ENCODE measurements at places on chromosomes 6 and 20. TPM values are rescaled to one million over a fixed set of nuclear protein-coding genes. Genes with fewer than 3 reads are reported as not detected.

GRCh38 chr20:38680500-38681306, 43.6 kb upstream of the SLC32A1 start:
- no peak for DNase-seq

GRCh38 chr6:13292774-13293173, 35.6 kb downstream of the TBC1D7 start:
- no peak for DNase-seq

DNA sequence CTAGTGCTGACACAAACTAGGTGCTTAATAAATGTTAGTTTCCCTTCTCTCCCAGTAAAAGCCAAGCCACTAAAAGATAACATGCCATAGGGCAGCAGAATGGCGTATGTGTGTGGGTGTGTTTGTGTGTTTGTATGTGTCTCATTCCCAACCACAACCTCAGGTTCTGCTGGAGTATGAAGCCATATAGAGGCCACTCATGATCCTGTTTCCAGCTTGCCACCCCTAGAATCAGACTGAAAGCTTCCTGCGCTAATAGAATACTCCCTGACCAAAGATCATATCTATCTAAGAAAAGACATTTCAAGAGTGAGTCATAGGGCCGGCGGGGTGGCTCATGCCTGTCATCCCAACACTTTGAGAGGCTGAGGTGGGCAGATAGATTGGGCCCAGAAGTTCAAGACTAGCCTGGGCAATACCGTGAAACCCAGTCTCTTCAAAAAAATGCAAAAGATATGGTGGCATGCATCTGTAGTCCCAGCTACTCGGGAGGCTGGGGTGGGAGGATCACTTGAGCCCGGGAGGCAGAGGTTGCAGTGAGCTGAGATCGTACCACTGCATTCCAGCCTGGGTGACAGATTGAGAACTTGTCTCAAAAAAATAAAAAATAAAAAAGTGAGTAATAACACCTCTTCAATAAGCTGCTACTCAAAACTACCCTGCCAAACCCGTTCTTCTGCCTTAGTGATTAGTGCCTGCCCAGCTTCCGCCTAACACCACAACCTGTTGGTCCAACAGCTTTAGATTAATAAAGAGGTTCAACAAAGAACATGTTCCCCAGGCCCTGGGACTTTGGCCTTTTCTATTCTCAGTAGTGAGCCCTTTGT, 11.8 kb upstream of the SNRPC start:
- peak; percentile 57 for DNase-seq

- no peak for DNase-seq
Observed at GRCh38 chr6:160679402-160679769, 15.3 kb upstream of the LPA start.

GRCh38 chr6:410555-411395, 19.2 kb downstream of the IRF4 start:
- no peak for DNase-seq

DNA sequence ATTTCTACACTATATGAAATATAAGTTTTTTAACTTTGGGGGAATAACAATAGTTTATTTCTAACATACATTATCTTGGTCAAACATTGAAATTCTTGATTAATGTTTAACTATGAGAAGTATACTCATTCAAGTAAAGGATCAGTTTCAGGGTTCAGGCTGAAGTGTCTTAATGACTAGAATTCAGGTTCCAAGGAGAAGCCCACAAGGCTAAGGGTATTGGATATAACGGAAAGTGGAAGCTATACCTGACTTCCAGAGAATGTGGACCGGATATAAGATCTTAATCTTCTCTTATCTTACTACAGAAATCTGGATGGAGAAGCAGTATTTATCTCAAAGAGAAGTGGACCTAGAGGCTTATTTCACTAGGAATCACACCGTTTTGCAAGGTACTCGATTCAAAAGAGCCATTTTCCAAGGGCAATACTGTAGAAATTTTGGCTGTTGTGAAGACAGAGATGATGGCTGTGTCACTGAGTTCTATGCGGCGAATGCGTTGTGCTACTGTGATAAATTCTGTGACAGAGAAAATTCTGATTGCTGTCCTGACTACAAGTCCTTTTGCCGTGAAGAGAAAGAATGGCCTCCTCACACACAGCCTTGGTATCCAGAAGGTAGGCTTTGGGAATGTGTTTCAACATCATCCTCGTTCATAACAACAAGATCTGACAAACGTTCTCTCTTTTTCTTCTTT, at the start of gene TINAG:
TINAG (plus strand) TSS at position 153 of the 697 bp plus-strand sequence; CDS start at position 263, 110 bp downstream.
- no peak for DNase-seq

PDYN gene
- polyA plus RNA-seq, result not detected

Measured in keratinocyte (primary cell).